NAMALWA (cell line): ENCODE measurements at places on chromosomes 2 and 18.
A peak's percentile ranks its signal among the peaks of the same experiment; 100 is the strongest.

GRCh38 chr18:63617049-63617914 lies 26.8 kb downstream of the SERPINB4 start:
- DNase-seq, result no peak

DNA sequence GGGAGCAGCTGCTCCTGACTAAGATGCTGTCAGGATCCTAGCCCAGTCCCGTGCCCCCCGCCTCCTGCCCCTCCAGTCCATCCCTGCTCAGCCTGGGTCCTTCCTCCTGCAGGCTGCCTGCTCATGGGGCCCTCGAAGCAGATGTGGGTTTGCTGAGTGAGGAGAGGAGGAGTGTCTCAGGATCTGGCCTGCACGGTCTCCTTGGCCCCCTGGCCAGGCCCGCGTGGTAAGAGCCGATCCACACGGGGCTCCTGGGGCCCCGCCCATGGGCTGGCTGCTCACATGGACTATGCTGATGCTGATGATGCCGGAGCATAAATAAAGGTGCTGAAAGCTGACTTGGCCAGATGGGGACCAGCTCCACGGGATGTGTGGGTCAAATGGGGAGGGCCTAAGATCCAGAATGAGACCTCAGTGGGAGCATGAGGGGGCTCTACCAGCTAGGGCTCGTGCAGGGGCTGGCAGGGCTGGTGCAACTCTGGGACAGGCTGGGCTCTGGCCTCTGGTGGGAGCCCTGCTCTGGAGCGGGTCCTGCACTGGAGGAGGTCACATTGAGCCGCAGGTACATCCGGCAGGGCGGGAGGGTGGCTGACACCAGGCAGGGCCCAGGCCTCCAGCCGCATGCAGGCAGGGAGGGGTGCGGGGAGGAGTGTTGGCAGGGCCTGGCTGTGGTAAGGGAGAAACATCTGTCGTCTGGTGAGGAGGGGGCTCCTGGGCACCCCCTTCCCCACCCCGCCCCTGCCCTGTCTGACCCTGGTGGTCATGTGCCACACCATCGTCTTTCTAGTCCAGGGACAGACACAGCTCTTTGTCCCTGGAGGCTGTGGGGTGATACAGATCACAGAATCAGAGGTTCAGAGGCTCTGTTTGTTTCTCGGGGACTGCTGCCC lies 275.3 kb upstream of the HDAC4 start:
- DNase-seq, result no peak

GRCh38 chr18:261398-262073 lies 6.3 kb downstream of the THOC1 start:
- no peak for DNase-seq

DNA sequence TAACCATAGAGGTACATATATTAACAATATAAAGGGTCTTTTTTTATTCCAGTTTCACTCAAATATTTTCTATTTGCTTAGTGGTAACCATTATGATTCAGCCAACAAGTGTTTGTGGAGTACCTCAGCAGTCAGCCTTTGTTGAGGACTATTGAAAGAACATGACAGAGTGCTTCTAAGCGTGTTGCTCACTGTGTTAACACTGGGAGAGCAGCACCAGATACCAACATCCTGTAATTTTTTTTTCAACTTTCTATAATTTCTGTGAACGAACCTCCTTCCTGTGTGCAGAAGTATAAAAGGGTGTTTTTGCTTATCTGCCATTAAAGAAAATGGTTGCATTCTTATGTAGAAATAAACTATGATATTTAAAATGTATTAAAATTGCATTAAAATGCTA lies 239.0 kb downstream of the PHLPP1 start:
- no peak for DNase-seq

DNA sequence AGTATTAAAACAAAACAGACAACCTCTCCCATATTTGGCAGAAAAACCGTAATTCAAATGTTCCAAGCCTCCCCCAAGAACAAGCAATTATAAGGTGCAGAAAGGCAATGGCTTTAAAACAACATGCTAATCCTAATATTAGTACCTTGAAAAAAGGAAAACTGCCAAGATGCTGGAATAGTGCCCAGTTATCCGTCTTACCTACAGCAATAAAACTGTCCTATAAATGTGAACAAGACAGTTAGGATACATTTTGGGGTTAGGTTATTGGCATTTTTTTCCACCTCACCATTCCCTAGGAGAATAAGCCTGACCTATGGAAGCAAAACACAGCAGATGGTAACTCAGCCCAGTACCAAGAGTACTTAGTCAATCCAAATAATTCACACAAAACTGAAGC lies 83.2 kb downstream of the TCF4 start:
- DNase-seq, result no peak

GRCh38 chr18:45589356-45590035 lies 25.8 kb upstream of the SLC14A2 start:
- DNase-seq, result no peak

DNA sequence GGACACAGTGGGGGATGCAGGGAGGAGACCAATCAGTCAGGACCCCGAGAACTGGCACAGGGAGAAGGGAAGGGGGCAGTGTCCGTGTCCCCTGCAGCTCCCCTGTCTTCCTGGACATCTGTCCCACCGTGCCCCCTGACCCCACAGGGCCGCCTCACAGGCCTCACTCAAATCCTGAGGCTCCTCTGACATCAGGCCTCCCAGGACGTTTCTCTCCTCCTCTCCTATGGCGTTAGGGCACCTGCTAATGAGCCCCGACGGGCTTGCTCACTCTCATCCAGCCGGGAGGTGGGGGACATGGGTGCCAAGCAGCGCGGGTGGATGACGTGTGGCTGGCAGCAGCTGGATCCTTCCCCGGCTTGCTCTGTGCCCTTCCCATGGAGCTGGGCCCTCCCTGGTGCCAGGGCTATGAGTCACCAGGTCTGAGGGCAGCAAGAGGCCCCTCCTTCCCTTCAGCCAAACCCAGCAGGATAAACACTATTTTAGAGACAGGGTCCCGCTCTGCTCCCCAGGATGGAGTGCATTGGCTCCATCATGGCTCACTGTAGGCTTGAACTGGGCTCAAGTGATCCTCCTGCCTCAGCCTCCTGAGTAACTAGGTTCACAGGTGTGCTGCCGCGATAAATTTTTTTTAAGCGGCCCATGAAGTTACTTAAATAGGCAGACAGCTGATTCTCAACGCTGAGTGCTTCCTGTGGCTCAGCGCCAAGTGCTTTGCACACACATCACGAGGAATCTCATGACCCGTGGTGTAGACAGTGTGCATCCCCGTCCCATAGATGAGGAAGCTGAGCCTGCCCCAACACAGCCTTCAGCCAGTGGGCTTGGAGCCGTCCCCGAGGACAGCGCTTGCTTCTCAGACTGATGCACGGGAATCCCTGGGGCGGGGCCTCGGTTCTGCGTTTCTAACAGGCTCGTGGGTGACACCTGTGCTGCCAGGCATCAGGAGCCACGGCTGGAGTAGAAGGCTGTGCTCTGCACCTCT lies 64.5 kb upstream of the HDAC4 start:
- DNase-seq, result peak; percentile 39

DNA sequence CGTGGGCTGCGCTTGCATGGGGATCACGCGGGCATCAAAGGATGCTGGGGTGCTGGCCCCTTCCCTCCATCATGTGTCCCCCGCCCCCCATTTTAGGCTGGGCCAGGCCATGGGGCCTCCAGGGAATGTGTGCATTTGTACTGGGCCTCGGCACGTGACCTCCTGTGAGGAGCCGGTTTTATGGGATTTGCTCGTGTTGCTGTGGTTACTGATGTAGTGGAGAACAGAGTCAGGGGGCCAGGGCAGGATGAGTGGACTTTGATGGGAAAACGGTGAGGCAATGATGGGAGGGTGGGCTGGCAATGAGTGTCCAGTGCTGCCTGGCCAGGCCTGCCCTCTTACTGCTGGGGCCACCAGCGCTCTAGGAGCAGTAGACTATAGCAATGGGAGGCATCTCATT lies 257.7 kb downstream of the LOXHD1 start:
- DNase-seq, result no peak

- DNase-seq, result no peak
Observed at GRCh38 chr2:169714699-169715098, 18.9 kb upstream of the KLHL23 start.

GRCh38 chr2:16019060-16019480 lies 78.7 kb downstream of the MYCN start:
- DNase-seq, result no peak

DNA sequence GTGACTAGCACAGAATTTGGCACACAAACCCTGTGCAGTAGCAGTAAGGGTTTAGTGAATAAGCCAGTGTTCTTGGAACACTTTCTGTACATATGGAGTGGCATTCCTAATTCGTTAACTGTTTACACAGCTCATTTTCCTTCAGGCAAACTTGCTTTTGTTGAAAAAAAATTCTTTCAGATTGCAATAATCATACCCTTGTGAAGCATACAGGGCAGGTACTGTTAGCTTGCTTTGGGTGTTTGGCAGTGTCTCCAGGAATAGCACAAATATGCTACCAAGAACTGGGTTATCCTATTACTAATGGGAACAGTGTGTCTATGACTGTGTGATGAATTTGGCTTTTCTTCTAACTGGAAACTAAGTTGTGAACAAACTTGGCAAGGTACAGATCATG lies 33.4 kb downstream of the UGP2 start:
- no peak for DNase-seq

- DNase-seq, result no peak
Observed at GRCh38 chr18:74982946-74983635, 225.8 kb downstream of the PTGR3 start.

GRCh38 chr18:6328621-6329010 lies 86.1 kb downstream of the L3MBTL4 start:
- no peak for DNase-seq

- DNase-seq, result peak; percentile 16
Observed at GRCh38 chr2:205681401-205682238, 681 bp upstream of the NRP2 start.

DNA sequence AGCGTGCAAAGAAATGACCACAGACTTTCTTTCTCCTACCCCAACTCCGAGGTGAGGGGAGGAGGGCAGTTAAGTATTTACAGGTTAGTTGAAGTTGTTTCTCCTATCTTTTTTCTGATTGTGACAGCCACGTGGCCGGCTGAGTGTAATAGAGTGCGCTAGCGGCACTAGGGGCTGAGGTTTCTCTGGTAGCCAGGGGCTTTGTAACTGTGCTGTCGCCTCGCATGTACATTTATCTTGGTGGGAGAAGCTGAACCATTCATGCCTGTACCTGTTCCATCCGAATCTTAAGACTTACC lies 214.1 kb upstream of the STON1 start:
- DNase-seq, result peak; percentile 85

- no peak for DNase-seq
Observed at GRCh38 chr18:79877163-79878091, 74.0 kb downstream of the SLC66A2 start.

DNA sequence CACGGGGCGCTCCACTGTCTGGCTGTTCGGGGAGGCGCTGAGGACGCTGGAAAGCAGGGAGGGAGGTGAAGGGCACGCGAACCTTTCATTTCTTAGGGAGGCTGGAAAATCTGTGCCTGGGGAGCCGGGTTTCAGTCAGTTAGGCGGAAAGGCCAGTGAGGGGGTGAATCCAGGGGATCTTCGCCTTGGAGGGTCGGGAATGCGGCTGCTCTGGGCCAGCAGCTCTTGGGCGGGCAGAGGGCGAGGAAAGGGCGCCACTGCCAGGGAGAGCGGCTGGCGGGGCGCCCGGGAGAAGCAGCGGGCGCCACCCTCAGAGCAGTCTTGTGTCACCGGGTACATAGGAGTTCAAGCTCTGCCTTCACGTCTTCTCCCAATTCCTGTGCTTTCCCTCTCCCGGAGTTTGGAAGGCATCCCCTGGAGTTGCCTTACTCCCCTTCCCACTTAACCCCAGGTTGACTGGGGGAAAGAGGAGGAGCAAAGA lies 1.4 kb downstream of the CCDC85A start:
- DNase-seq, result no peak

DNA sequence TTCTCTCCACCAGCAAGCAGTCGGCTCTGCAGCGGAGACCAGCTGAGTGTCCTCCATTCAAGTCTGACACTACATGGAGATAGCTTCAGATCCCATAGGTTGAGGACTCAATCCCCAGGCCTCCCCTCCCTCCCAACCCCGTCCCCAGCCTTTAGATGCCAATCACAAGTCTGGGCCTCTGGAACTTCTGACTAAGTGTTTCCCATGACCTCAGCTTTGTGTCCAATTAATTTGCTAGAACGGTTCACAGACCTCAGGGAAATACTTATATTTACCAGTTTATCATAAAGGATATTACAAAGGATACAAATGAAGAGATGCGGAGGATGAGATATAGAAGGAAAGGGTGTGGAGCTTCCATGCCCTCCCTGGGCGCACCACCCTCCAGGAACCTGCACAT lies 77.4 kb downstream of the MERTK start:
- no peak for DNase-seq

GRCh38 chr2:42028571-42029148 lies 19.2 kb upstream of the PKDCC start:
- no peak for DNase-seq

- DNase-seq, result no peak
Observed at GRCh38 chr2:104787298-104788065, 66.4 kb upstream of the POU3F3 start.

GRCh38 chr18:34281290-34281689 lies 56.6 kb upstream of the NOL4 start:
- no peak for DNase-seq

GRCh38 chr18:68340606-68341005 lies 374.3 kb downstream of the TMX3 start:
- DNase-seq, result no peak

DNA sequence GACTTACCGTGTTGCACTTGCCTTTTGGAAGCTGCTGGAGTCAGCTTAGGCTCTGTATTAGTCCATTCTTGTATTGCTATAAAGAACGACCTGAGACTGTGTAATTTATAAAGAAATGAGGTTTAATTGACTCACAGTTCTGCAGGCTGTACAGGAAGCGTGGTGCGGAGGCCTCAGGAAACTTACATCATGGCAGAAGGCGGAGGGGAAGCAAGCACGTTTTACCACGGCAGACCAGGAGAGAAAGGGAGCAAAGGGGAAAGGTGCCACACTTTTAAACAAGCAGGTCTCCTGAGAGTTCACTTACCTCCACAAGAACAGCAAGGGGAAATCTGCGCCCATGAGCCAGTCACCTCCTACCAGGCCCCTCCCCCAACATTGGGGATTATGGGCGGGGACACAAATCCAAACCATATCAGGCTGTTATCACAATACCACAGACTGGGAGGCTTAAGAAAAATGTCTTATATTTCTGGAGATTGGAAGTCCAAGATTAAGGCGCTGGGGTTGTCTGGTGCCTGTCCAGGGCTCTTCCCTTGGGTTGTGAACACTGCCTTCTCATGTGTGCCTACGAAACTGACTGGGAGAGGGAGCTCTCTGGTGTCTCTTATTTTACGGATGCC lies 3.6 kb upstream of the D2HGDH start:
- no peak for DNase-seq

- no peak for DNase-seq
Observed at GRCh38 chr2:3636586-3637310, 21.3 kb upstream of the ALLC start.

GRCh38 chr18:34592961-34593382 lies 117.1 kb upstream of the DTNA start:
- DNase-seq, result no peak

GRCh38 chr2:232882085-232882484 lies 12.0 kb downstream of the SNORC start:
- DNase-seq, result no peak

GRCh38 chr18:46055838-46056230 lies 16.2 kb downstream of the PSTPIP2 start:
- DNase-seq, result no peak

- DNase-seq, result no peak
Observed at GRCh38 chr2:36404318-36404717, 48.7 kb downstream of the CRIM1 start.
